ENCODE measurements at places on chromosomes 12 and 14. TPM values are rescaled to one million over a fixed set of nuclear protein-coding genes. Genes with fewer than 3 reads are reported as not detected.

DNA sequence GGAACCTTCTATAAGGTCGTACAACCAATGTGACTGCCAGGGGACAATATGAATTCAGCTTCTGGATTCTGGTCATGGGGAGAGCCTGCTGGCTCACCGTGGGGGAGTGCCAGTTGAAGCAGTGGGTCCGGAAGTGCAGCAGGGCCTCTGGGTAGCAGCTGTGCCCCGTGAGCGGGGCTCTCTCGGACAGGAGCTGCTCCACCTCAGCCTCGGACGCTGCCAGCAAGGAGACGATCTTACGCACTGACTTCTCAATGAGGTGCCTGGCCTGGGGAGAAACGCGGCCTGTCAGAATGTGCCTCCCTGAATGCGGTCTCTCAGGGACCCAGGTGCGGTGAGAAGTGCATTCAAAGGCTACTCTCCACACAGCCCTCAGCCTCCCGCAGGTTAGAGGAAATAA, 42.0 kb downstream of the LGMN start:
- no peak overlapping the region for H3K27ac ChIP-seq
- peaks cover 3% of the 10 kb centered on the region for H3K36me3 ChIP-seq
- H3K4me3 ChIP-seq, result no peak overlapping the region
- peaks cover 6% of the 10 kb centered on the region for H3K4me1 ChIP-seq
- no peaks in the 10 kb centered on the region for H3K27me3 ChIP-seq
- DNase-seq, result no peak

DNA sequence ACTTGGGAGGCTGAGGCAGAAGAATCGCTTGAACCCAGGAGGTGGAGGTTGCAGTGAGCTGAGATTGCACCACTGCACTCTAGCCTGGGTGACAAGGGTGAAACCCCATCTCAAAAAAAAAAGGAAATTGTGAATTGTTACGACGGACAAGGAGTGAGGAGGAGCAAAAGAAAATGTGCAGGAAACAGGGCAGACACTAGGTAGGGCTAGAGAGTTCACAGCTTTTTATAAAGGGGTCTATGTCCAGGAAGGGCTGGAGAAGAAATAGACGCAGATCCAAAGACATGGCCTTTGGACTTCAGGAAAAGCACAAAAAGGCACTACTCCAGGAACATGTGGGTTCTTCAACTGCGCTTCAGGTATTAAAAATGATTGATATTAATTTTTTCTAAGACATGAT, 34.4 kb downstream of the ATG14 start:
- peaks cover 14% of the 10 kb centered on the region for H3K36me3 ChIP-seq
- no peaks in the 10 kb centered on the region for H3K4me1 ChIP-seq
- no peak overlapping the region for H3K27ac ChIP-seq

- peaks cover 13% of the 10 kb centered on the region for H3K4me1 ChIP-seq
- no peak overlapping the region for H3K27ac ChIP-seq
- peak overlapping the region; percentile 37 for H3K4me3 ChIP-seq
- DNase-seq, result no peak
Measured at GRCh38 chr12:52258335-52258901, 16.0 kb upstream of the KRT86 start.

- no peak for DNase-seq
- H3K36me3 ChIP-seq, result no peaks in the 10 kb centered on the region
- no peaks in the 10 kb centered on the region for H3K4me1 ChIP-seq
- peaks cover 15% of the 10 kb centered on the region for H3K27me3 ChIP-seq
Measured at GRCh38 chr12:109605016-109605415, 31.4 kb downstream of the MVK start.

DNA sequence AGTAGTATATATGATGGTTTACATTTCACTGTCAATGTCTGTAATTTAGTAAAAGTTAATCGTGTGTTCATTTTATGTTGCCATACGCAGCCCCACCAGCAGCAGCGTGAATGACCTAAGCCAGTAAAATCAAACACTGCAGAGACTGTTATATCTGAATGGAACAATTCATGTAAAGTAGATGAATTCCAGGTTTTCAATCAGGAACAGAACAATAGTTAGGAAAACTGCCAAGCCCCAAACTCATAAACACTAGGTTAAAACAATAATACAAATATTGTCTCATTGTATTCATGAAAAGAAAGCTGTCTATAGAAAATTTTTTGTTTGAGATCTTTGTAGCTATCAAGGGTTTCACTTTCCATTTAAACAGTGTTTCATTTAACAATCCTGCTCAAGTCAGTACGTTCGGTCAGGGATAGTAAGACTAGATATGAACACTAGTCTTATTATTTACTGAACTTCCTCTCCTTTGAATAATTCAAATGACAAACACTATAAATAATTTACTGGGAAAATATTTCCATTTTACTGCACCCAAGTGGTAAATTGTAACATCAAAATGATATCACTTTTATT, 256.8 kb upstream of the FLRT2 start:
- H3K36me3 ChIP-seq, result no peaks in the 10 kb centered on the region
- H3K27me3 ChIP-seq, result no peaks in the 10 kb centered on the region
- no peak for DNase-seq
- H3K4me1 ChIP-seq, result no peaks in the 10 kb centered on the region
- no peak overlapping the region for H3K4me3 ChIP-seq

DNA sequence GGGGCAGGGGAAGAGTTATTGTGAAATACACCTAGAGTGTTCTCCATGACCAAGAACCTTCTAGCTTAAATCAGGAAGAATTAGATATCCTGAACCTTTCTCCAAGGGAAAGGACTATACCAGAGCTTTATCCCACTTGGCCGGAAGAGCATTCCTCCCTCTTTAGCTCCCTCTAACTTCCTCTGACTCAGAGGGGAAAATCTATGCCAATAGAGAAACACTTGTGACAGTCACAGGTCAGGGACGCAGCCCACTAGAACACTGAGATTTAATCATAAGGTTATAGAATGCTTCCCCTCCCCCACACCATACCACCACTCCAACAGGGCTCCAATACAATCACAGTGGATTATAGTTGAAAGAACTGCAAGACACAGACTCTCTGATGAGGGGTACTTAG, 55.4 kb upstream of the RFX4 start:
- no peak overlapping the region for H3K4me3 ChIP-seq
- peak; percentile 12 for DNase-seq
- H3K36me3 ChIP-seq, result no peaks in the 10 kb centered on the region
- H3K27me3 ChIP-seq, result no peaks in the 10 kb centered on the region
- H3K4me1 ChIP-seq, result no peaks in the 10 kb centered on the region

DNA sequence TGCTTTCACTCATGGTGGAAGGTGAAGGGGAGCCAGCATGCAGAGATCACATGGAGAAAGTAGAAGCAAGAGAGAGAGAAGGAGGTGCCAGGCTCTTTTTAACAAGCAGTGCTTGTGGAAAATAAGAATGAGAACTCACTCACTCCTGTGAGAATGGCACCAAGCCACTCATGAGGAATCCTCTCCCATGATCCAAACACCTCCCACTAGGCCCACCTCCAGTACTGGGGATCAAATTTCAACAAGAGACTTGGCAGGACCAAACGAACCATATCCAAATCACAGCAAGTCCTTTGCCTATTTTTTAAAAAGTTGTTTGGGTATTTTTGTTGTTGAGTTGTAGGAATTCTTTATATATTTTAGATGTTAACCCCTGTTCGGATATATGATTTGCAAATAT, 245.9 kb upstream of the ARID2 start:
- H3K27me3 ChIP-seq, result no peaks in the 10 kb centered on the region
- no peaks in the 10 kb centered on the region for H3K36me3 ChIP-seq
- DNase-seq, result peak; percentile 33

GRCh38 chr14:94545131-94545841, 16.0 kb upstream of the SERPINA4 start:
- peaks cover 9% of the 10 kb centered on the region for H3K4me1 ChIP-seq
- H3K27ac ChIP-seq, result peak overlapping the region; percentile 5
- no peaks in the 10 kb centered on the region for H3K36me3 ChIP-seq
- H3K4me3 ChIP-seq, result no peak overlapping the region
- H3K27me3 ChIP-seq, result no peaks in the 10 kb centered on the region

DNA sequence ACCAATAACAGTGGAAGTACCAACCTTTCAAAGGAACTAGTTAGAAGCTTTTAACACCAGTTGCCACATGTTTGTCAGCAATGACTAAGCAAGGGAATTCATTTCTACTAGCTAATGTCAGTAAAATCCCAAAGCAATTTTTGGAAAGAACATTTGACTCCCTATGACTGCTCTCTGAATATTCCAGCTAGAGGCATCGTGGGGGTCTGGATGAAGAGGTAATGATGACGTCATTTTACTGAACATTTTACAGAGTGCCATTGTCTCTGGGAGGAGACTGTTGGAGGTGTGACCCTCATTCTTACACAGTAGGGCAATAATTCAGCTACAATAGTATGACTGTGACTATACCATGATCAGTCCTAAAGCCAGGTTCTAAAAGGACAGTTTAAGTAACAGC, 204.8 kb downstream of the ITPR2 start:
- no peaks in the 10 kb centered on the region for H3K36me3 ChIP-seq
- H3K27ac ChIP-seq, result no peak overlapping the region
- no peak overlapping the region for H3K4me3 ChIP-seq
- H3K27me3 ChIP-seq, result no peaks in the 10 kb centered on the region
- peak; percentile 33 for DNase-seq

GRCh38 chr12:94656556-94656955, 6.2 kb upstream of the TMCC3 start:
- H3K4me3 ChIP-seq, result no peak overlapping the region
- H3K27me3 ChIP-seq, result peaks cover 26% of the 10 kb centered on the region
- no peaks in the 10 kb centered on the region for H3K4me1 ChIP-seq
- H3K27ac ChIP-seq, result no peak overlapping the region
- H3K36me3 ChIP-seq, result no peaks in the 10 kb centered on the region

- no peak overlapping the region for H3K27ac ChIP-seq
- peaks cover 12% of the 10 kb centered on the region for H3K4me1 ChIP-seq
- H3K4me3 ChIP-seq, result no peak overlapping the region
- no peaks in the 10 kb centered on the region for H3K36me3 ChIP-seq
- no peaks in the 10 kb centered on the region for H3K27me3 ChIP-seq
Measured at GRCh38 chr14:65186951-65187350, 84.6 kb upstream of the MAX start.

Gene ACACB
- 1.7 TPM for total RNA-seq

Gene ADAM20
- 0.95 TPM for total RNA-seq

Gene SLC6A15
- 14.0 TPM for total RNA-seq

Gene HNF1A
- total RNA-seq, result not detected

Gene TMEM19
- total RNA-seq, result 22.6 TPM

Gene AACS
- total RNA-seq, result 22.0 TPM

Data from astrocyte (in vitro differentiated cells and primary cell).